ENCODE measurements at places on chromosomes 3 and 15. TPM values are rescaled to one million over a fixed set of nuclear protein-coding genes. Genes with fewer than 3 reads are reported as not detected.

ADAMTS7 gene
- not detected for total RNA-seq

TMC3 gene
- total RNA-seq: not detected

CXCR6 gene
- 33.7 TPM for total RNA-seq

GOLGA8G gene
- total RNA-seq: not detected

ISL2 gene
- not detected for total RNA-seq

CDV3 gene
- total RNA-seq: 179 TPM

STRIT1 gene
- not detected for total RNA-seq

CYP1A2 gene
- not detected for total RNA-seq

DZIP1L gene
- total RNA-seq: not detected

ZNF619 gene
- total RNA-seq: 13.9 TPM

SGO1 gene
- total RNA-seq: 0.68 TPM

CPA3 gene
- not detected for total RNA-seq

SCG5 gene
- total RNA-seq: 2.4 TPM

OR5H14 gene
- not detected for total RNA-seq

GRCh38 chr3:49842843-49843517 is 13.4 kb downstream of the TRAIP start:
- DNase-seq: no peak

- no peak for DNase-seq
Observed at GRCh38 chr15:50227076-50227475, 38.5 kb downstream of the HDC start.

DNA sequence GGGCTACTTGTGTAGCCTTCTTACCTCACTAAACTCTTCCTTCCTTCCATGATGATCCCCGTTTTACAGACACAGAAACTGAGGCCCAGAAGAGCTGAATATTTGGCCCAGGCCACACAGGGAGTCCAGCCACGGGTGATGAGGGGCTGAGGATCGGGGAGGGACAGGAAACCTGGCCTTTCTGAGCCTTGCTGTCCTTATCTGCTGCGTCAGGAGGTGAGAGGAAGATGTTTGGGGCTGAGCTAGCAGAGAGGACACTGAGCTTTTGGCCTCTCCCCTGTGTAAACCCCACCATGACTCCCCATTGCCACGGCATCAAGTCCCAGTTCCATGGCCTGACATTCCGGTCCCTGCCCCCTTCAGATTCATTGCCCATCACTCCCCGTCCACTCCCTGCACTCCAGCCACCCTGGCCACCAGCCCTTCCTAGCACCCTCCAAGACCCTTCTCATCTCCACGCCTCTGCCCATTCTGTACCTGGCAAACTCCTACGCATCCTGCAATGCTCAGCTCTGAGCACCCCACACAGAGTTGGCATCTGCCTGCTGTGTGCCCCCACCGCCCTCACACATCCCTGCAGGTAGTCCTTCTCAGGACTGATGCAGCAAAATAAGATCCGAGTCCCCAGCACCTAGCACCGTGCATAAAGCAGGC is 103.0 kb downstream of the FBLN2 start:
- DNase-seq: no peak

- DNase-seq: no peak
Observed at GRCh38 chr3:111858642-111859041, 423 bp upstream of the PHLDB2 start.

GRCh38 chr3:126340596-126340942 is 16.6 kb downstream of the KLF15 start:
- no peak for DNase-seq

- DNase-seq: no peak
Observed at GRCh38 chr15:63492541-63493077, 11.8 kb upstream of the USP3 start.

- no peak for DNase-seq
Observed at GRCh38 chr3:159174715-159175692, 373.1 kb downstream of the MFSD1 start.

DNA sequence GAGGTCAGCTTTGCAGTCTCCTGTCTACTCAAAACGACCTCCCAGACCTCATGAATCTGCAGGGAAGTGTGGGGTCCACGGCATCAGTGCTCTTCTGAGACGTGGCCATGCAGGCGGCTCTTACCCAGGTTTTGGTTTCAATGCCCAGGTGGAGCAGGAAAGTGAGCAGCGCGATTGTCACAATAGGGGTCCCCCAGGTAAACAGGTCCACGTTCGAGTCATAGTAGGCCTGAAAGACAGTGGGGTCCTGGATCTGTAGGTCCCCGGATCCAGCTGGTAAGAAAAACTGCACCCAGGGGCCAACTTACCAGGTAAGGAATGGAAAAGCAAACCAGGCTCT is 182.5 kb downstream of the ATP10A start:
- no peak for DNase-seq

DNA sequence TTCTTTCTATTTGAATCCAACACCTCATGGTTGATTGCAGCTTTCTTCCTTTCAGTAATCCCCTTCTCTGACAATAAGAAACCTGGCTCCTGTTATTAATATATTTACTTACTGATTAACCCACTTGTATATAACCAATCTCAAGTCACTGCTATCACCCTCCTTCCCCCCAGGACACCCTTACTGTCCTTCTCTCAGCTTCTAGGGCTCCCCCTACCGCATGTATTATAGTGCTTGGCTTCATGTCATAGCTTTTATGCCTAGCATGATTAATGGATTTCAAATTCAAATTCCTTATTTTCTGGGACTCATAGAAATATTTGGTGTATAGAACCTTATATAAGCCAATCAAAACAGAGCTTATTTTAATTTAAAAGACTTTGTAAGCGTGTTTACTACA is 75.7 kb upstream of the BNIP2 start:
- no peak for DNase-seq

DNA sequence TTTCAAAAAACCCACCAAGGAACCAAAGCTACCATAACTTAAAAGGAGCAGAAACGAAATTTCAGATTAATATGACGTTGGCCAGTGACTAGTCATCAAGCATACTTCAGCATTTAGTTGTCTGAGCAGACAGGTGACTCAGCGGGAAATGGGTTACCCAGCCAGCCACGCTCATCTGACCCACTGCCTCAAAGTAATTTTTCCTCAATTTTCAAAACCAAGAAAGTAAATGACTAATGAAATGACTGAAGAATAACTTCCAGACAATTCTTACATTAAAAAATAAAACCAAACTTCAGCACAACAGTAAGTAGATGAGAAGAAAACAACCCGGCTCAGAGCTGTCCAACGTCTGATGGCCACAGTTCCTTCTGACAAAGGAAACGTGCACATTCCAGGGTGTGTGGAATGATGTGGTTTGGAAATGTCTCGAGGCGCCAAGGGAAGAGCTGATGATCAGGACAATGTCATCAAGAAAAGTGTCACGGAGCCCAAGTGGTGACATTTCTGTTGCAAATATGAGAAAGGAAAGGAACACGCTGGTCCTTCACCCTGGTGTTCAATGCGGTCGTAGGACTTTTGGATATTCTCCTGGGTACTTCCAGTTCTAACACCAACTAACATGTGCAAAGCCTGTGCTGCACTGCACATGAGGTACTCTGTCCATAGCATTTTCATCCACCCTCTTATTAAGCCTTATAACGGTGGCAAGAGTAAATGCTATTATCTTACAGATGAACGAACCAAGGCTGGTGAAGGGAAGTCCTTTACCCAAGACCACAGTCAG is 79.1 kb downstream of the FOXP1 start:
- no peak for DNase-seq

GRCh38 chr15:63218100-63218808 is 28.8 kb downstream of the RAB8B start:
- DNase-seq: no peak

GRCh38 chr15:22231603-22232002 is 151.3 kb downstream of the OR4M2 start:
- DNase-seq: no peak

DNA sequence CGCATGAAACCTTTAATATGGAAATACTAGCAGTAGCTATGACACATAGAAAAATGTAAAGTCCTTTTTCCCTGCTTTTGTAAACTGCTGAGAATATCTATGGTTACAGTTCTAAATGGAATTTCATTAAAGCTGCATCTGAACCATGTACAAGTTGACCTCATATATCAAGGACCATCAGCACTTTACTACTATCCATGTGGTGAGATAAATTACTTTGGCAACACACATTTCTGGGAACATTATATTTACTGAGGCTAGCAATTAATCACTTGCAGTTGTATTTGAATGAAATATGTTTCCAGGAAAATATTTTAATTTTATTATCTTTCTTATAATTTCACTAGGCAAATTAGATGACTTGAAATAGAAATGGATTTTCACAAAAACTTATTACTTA is 545.5 kb downstream of the NAALADL2 start:
- DNase-seq: no peak

GRCh38 chr3:25033407-25034029 is 394.5 kb upstream of the RARB start:
- DNase-seq: no peak

DNA sequence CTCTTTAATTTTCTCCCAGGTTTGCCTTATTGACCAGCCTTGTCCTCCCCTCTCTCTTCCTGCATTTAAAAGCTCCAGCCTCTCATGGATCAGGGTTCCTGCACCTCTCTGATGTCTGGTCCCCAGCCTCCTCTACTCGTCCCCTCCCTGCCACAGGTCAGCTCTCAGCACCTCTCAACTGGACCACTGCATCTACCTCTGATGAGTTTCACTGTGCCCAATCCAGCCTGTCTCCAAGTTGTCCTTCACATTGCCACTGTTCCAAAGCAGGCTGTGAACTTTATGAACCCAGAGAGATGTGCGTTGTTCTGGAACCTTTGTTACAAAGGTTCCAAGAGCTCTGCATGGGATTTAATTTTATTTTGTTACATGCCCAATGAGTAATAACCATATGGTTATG is 76.6 kb downstream of the SLCO3A1 start:
- no peak for DNase-seq

DNA sequence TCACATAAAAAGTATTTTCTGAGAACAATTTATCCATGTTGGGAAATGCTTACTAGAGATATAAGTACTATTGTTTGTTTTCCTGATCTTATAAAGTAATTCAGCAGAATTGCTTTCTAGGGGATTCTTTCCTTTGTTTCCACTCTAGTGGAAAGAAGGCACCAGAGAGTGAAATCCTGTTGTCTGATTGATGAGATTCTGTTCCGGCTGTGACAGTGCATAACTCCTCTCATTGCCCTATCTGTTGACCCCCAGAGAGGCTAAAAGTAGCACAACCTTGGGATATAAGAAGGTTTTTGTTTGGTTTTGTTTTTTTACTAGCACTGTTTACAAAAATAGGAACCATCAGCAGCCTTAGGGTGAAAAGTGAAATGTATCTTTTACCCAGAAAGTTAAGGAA is 114.1 kb downstream of the ALCAM start:
- DNase-seq: no peak

DNA sequence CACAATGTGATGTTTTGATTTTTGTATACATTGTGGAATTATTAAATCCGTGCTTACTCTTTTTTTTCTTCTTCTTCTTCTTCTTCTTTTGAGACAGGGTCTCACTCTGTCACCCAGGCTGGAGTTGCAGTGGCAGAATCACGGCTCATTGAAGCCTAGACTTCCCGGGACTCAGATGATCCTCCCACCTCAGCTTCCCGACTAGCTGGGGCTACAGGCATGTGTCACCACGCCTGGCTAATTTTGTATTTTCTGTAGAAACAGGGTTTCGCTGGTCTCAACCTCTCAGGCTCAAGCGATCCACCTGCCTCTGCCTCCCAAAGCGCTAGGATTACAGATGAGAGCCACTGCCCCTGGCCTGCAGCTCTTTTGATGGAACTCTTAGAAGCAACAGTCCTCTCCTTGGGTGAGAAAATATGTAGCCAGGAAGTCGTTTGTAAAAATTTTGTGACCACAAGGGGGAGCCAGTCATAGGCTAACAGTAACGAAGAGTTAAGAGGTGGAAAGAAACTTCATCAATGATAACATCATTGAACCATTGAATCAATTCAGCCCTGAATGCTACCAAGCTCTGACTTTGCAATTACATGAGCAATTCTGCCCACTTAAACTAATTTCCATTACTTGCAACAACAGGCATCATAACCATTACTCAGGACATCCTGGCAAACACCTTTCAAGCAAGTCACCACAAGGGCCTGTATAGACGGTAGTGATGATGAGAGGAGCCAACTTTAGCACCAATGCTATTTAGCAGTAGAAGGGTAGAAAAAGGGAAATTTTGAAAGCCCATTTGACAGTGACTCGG is 16.7 kb upstream of the CMTM7 start:
- DNase-seq: peak; percentile 82

DNA sequence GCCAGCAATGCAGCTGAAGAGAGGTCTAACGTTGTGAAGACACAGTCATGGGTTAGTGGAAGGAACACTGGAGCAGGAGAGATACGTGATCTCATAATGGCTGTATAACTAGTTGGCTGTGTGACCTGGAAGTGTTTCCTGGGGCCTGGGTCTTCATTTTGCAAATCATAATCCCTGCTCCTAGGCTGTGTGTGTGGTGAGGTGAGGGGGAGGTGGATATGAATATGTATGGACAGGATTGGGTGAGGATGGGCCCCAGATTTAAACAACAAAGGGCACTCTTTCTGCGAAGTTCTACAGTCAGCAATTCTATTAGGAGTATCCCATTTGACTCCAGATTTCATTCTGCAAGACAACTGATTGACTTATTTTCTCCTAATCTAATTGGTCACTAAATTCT is 41.3 kb downstream of the ANKRD28 start:
- DNase-seq: no peak

- DNase-seq: no peak
Observed at GRCh38 chr3:69423463-69424155, 37.7 kb upstream of the FRMD4B start.

DNA sequence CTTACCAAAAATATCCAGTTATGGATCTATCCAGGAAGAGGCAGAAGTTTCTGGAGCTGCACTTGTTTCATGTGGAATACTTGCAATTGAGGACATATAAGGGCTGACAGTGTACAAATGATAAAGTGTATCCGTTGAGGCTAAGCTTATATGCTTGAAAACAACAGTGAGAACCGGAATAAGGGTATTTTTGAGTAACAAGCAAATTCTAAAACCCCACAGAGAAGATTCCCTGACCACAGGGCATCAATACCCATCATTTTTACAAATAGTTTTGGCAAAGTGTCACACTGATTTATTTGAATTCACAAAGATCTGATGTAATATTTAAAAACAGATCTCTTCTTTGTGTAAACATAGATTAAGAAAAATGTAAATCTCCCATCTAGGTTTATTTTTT is 208.4 kb downstream of the FMN1 start:
- DNase-seq: no peak
